Right renal cortex interstitium (tissue), 3 donors: ENCODE measurements at places on chromosomes 2 and 18. TPM values are rescaled to one million over a fixed set of nuclear protein-coding genes. Genes with fewer than 3 reads are reported as not detected.

The CDH19 gene
- 0.14 TPM for polyA plus RNA-seq

The NYAP2 gene
- polyA plus RNA-seq = not detected

GRCh38 chr2:41920181-41920580 lies 127.6 kb upstream of the PKDCC start:
- no peak for DNase-seq

The IL36RN gene
- not detected for polyA plus RNA-seq

GRCh38 chr18:61825386-61825785 lies 67.4 kb downstream of the RNF152 start:
- DNase-seq = no peak

DNA sequence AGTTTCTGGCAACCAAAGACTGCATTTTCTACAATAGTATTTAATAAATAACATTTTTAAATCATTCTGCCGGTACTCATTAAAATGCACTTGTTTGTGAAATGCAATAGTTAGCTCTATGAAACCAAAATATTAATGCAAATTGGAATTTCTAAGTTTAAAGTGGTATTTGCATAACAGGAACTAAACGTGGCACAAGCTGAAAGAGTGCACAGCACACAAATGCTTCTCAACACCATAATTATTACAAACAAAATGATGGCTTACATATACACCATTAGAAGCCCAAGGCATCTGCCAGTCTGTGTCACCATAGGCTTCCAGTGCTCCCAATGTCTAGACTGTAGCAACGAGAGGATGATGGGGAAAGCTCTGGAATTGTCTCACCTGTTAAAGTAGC lies 280.5 kb downstream of the TCF4 start:
- DNase-seq = no peak

DNA sequence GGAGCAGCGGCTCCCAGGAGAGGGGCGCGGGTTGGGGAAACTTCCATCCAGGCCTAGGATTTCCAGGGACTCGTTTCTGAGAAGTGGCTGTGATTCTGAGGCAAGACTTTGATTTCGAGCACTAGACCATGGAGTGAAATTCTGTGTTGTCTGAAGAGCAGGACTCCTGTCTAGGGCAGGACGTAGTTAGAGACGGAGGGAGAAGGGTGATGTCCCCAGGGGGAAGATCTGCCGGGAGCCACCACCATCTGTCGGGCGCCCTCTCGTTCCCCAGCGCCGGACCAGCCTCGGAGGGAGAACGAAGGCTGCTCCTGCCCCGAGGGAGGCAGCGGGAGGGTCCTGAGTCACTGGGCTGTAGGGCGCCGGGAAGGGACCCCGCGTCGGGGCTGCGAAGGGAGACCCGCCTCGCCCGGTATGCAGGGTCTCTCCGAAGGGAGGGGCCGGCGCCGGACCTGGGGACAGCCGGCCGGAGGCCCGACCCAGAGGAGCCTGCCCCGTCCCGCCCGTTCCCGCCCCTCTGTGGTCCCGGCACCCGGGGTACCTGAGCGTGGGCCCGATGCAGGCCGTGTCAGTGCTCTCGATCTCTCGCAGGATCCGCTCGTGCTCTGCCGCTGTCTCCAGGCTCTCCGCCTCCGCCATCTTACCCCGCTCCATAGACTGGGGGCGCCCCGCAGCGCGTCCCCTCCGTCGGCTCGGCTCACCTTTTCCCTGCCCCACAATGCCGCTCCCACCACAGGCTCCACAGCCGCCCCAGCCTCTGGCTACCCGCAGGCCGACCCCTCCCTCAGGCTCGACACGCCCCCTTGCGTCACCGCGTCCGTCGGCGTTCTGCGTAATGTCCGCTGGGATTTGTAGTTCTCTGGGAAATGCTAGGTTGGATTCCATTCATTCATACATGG lies at the start of gene EXOC6B:
EXOC6B (minus strand) TSS at position 777 of the 899 bp plus-strand sequence.
- peak; percentile 77 for DNase-seq

The NGEF gene
- polyA plus RNA-seq = 2.7 TPM

The RND3 gene
- 51.5 TPM for polyA plus RNA-seq

DNA sequence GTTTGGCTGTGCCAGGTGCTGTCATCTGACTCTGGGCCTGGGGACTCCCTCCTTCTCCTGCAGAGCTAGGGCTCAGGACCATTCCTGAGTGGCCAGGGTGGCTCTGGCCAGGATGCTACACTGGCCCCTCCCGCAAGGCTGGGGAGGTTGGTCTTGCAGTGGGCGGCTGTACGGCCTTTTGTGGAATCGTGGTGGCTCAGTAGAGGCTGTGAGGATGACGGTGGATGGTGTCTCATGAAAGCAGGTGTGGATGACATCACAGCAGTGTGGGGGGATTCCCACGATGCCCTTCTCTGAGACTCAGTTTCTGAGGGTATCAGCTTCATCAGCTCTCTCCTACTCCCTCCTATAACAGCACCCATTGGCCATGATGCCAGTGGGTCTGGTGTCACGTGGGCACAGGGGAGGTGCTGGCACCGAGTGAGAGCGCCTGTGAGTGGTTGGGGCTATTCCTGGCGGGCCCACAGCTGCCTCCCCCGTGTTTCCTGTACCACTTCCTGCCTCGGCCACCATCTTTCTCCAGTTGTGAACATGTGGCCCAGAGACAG lies 144.2 kb upstream of the HDAC4 start:
- no peak for DNase-seq

The PLA2R1 gene
- polyA plus RNA-seq = 130 TPM

GRCh38 chr2:118669654-118670053 lies 177.8 kb downstream of the EN1 start:
- DNase-seq = no peak

DNA sequence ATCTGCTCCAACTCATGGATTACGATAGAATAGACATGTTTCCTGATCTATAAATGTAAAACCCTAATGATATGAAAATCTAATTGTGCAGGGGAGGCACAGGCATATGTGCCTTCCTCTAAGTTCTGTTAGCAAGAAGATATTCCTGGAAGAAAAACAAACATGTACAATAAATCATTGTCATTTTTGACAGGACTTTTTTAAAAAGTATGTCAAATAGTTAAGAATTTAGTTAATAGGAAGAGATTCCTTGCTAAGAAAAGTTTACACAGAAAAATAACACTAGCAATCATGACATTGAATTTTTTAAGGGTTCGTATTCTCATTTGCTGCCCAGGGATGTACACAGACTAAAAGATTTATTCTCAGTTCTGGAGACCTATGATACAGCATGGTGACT lies 15.3 kb upstream of the CREB1 start:
- DNase-seq = no peak

DNA sequence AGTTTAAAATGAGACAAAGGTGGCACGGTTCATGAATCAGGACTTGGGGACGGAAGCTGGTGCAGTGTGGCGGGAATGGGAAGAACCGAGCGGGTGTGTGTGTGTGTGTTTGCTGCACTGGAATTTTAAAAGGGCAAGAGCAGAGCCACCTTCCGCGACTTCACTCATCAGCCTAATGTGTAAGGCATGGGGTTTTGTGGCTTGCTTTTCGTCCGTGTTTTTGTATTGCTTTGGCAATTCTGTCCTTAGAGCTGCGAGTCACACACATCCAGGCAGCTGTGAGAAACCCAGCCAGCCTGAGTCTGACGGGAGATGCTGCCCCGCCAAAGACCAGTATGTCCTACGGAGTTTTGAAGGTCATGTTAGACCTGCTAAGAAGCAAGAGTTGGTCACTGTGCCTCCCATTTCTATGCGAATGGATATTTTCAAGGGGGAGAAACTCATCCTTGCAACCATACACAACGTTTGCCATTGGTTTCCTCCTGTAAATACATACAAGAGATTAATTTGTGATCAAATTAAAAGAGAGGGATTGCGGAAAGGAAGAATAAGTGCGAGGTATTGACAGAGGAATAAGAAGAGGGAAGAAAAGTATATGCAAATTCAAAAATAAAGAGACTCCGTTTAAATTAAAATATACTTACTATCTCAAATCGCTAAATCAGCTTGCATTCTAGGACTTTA lies 665 bp upstream of the CACNB4 start:
- DNase-seq = peak; percentile 15

DNA sequence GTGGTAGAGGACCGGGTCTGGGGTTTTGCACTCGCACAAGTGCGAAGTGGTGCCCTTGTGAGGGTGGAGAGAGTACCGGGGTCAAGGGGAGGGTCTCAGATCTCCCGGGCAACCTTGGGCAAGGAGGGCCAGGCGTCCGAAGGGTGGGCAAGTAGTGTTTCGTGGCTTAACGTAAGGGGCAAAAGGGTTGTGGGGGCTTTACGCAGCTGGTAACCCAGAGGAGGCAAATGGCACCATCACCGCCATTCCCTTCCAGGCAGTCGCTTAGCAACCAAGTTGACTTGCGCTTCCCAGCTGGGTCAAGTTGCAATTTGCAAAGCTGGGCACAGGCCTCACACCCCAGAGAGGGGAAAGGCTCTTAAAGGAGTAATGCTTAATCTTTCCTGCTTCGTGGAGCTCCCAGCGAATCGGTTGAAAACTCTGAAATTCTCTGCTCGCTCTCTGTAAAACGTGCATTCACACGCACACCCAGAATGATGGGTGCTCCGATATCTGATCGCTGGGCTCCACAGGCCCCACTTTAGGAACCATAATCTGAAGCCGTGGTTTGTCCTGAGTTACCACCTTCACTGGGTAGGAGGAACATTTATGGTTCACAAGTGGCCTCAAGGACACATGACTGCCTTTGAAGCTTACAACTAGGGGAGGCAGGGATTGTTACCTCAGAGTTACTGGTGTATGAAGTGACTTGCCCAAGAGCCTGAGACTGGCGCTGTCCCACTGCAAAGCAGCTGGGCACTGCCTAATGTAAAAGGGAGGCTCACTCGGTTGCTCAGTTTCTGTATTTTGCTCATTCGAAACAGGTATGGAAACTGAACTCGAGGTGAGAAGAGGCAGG lies 127.9 kb downstream of the UXS1 start:
- no peak for DNase-seq

The CCDC141 gene
- 0.41 TPM for polyA plus RNA-seq

- DNase-seq = no peak
Observed at GRCh38 chr2:63698786-63699548, 110.2 kb downstream of the MDH1 start.

DNA sequence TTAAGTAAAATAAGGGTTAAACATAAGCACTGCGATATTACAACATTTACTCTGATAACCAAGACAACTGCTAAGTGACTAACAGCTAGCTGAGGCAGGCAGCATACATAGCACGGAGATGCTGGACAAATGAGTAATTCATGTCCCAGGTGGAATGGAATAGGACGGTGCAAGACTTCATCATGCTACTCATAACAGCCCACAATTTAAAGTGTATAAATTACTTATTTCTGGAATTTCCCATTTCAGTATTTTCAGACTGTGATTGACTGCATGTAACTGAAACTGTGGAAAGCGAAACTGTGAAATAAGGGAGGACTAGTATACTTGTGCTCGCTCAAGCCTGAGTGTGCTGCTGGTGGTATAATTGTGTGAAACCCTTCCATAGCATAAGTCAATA lies 12.9 kb downstream of the IER3IP1 start:
- no peak for DNase-seq

The RNF181 gene
- polyA plus RNA-seq = 144 TPM

The AQP12A gene
- polyA plus RNA-seq = not detected

- peak; percentile 76 for DNase-seq
Observed at GRCh38 chr2:67650291-67651133, 253.4 kb downstream of the ETAA1 start.

The ZBTB7C gene
- polyA plus RNA-seq = 13.9 TPM

The SERPINB3 gene
- not detected for polyA plus RNA-seq

- peak; percentile 61 for DNase-seq
Observed at GRCh38 chr2:226984750-226985582, 149.1 kb downstream of the RHBDD1 start.

DNA sequence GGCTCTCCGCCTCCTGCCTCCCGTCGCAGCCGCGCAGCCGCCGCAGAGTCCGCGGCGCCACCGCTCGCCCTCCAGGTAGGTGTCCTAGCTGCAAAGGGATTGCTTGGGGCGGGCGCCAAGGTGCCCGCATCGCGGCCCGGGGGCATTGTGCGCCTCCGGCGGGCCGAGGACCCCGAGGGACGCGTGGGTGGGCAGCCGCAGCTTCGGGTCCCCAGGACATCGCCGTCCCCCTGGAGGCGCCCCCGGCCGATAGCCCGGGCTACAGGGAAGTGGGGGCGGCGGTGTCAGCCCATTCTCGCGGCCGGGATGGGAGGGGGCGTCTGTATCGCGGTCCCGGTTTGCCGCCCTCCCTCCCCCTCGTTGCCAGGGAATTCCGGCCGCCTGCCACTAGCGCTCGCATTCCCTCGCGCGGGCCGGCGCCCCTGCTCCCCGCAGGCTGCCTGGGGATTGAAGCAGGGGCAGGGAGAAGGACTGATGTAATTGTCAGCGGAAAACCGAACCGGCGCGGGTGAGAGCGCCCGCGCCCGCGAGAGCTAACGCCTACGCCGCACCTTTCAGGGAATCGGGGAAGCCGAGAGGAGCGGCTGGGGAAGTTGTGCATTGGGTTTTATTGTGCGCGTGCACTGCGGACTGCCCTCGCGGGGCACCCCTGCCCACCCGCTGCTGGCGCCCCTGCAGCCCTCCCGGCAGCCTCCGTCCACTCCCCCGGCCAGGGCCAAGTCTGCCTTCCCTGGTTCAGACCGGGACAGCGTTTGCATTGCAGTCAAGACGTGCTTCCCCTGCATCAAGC lies 483 bp downstream of the OSBPL6 start:
- peak; percentile 51 for DNase-seq

GRCh38 chr2:128414351-128414750 lies 95.7 kb upstream of the HS6ST1 start:
- no peak for DNase-seq

The IL1RL1 gene
- polyA plus RNA-seq = 0.58 TPM
